ENCODE measurements at places on chromosomes 13 and 19. TPM values are rescaled to one million over a fixed set of nuclear protein-coding genes. Genes with fewer than 3 reads are reported as not detected.

The LILRB3 gene
- 1.1 TPM for total RNA-seq

The ZNF723 gene
- total RNA-seq = not detected

The GJB2 gene
- total RNA-seq = 8.5 TPM

The PCDH20 gene
- total RNA-seq = 3.3 TPM

Measured in mesangial cell (primary cell).